ENCODE measurements at places on chromosomes 16 and 17. TPM values are rescaled to one million over a fixed set of nuclear protein-coding genes. Genes with fewer than 3 reads are reported as not detected.

C16orf54 gene
- total RNA-seq, result 146 TPM

RNF222 gene
- 0.52 TPM for total RNA-seq

SLC9A5 gene
- total RNA-seq, result 1.6 TPM

TMEM204 gene
- 3.3 TPM for total RNA-seq

SLC16A6 gene
- total RNA-seq, result 16.5 TPM

Data from natural killer cell (primary cell).